Cardiac septum (tissue), 1 donor: ENCODE measurements at places on chromosomes 3 and 15. TPM values are rescaled to one million over a fixed set of nuclear protein-coding genes. Genes with fewer than 3 reads are reported as not detected.

The DCP1A gene
- total RNA-seq, result 17.3 TPM

- no peak for DNase-seq
Measured at GRCh38 chr3:29466442-29466841, 185.6 kb downstream of the RBMS3 start.

- DNase-seq, result no peak
Measured at GRCh38 chr3:72301779-72302178, 516.8 kb upstream of the PROK2 start.

DNA sequence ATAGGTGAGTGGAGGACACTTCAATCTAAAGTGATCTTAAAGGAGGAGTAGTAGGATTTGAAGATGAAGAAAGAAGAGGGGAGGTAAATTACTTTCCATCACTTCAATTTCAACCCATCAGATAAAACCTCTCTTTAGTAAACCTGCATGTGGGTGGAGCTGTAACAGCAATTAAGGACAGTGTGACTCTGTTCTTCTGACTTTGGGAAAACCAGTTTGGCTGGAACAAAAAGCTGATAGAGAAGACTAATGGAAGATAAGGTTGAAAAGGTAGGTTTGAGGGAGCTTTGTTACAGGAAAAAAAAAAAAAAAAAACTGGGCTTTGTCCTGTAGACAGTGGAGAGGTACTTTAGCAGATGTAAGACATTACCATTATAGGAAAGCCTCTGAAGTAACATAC is 4.5 kb upstream of the GSK3B start:
- no peak for DNase-seq

DNA sequence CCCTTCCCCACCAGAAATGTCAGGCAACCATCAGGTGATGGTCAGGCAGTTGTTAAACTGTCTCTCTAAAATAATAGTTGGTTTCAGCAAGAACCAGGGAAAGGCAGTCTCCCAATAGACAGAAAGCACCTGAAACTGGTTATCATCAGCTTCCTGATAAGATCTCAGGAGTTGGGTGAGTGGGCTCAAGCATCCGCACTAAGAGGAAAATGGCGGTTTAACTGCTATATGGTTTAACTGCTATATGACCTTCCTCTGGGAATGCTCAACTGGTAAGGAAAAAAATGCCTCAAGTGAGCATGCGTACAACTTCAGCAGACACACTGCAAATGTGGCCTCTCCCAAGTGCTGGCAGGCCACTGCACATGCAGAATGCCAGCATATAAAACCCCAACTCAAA is 240.8 kb upstream of the CMC1 start:
- DNase-seq, result no peak

GRCh38 chr3:114060906-114061655 is 4.5 kb downstream of the QTRT2 start:
- DNase-seq, result no peak

GRCh38 chr15:80823995-80824394 is 44.8 kb downstream of the CEMIP start:
- DNase-seq, result no peak

The SCN11A gene
- total RNA-seq, result 0.05 TPM

The SLC24A5 gene
- not detected for total RNA-seq

GRCh38 chr15:33735637-33736247 is 232.6 kb upstream of the CHRM5 start:
- no peak for DNase-seq

DNA sequence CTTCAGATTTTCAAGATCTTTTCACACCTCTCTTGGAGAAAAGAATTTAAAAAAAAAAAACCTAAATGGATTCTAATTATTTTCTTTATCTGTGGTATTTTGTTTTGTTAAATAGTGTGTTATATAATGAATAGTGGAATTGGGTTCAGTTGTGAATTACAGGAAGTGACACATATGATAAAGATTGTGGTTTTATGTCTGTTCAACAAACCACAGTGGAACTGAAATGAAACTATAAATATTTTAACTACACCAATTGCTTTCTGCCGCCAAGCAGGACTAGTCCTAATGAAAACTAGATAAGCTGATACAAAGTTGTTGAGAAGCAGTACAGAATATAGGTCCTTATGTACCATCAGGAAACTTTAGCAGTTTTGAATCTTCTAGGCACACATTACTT is 121.6 kb downstream of the UBE2E2 start:
- no peak for DNase-seq

The PLSCR2 gene
- total RNA-seq, result 0.48 TPM

- DNase-seq, result no peak
Measured at GRCh38 chr3:119413603-119414280, 49.7 kb downstream of the TMEM39A start.

The CCDC54 gene
- total RNA-seq, result not detected

The MYRIP gene
- total RNA-seq, result 0.70 TPM

The CCDC191 gene
- total RNA-seq, result 1.2 TPM

- no peak for DNase-seq
Measured at GRCh38 chr3:53147151-53147902, 13.7 kb upstream of the PRKCD start.

DNA sequence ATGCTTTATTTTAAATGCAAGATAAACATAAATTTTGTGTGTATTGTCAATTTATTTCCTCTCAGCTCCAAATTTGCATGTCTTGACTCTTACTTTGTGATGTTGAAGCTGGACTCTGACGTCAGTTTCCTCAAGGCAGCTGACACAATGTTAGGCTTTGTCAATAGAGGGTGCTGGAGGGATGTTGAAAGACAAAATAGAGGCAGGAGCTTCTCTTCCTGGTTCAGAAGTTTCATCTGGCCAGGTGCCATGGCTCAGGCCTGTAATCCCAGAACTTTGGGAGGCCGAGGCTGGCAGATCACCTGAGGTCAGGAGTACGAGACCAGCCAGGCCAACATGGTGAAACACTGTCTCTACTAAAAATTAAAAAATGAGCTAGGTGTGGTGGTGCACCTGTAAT is 408.6 kb downstream of the GBE1 start:
- DNase-seq, result no peak

DNA sequence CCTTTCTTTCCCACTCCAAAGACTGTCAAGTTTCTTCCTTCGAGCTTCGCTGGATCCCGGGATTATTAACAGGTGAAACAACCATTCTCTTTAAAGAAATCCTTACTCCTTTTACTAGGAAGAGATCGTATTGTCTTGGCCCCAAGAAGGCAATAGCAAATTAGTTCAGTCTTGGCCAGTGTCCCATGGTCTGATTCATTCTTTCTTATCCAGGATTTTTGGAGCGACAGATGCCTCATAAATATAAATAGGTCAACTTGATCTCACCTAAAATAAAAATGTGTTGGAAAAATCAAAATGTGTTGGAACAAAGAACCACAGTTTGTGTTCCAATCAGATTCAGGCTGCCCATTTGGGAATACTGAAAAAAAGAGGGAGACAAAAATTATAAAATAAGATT is 140.1 kb upstream of the TMEM108 start:
- DNase-seq, result no peak

The FEZF2 gene
- total RNA-seq, result not detected

DNA sequence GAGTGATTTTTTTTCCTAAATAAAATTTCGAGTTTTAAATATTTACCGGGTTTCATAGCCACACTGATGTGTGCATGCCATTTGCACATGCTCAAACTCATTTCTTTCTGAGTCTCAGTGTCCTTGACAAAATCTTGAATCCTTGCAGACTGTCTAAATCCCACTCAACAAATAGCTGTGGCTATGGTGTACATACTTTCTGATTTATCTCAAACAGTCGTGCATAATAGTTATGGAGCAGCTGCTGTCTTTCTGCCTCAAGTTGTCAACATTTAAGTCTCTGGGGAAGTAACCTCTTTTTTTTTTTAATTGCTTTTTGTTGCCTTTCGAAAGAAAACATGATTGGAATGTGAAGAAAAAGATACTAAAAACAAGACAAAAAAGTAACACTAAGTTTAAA is 52.8 kb upstream of the UTS2B start:
- no peak for DNase-seq

- no peak for DNase-seq
Measured at GRCh38 chr15:97706059-97706458, 254.4 kb upstream of the ARRDC4 start.

DNA sequence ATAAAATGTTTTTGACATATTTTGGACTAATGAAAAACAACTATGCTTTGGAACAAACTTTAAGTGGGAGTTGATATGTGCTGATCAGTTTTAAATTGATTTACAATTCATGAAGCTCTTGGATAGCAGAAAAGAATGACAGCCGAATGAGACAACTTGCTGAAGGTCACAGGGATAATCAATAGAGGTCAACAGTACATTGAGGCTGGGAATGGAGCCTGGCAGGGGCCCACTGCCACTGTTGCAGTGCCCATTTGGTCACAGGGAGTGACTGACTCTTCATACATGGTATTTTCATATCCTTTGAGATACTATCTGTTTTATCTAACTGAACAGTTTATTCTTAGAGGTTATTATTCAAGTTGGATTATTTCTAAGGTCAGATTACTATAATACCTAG is 58.7 kb upstream of the EIF5A2 start:
- no peak for DNase-seq

The ALPK3 gene
- 190 TPM for total RNA-seq

The SERF2 gene
- total RNA-seq, result 943 TPM

DNA sequence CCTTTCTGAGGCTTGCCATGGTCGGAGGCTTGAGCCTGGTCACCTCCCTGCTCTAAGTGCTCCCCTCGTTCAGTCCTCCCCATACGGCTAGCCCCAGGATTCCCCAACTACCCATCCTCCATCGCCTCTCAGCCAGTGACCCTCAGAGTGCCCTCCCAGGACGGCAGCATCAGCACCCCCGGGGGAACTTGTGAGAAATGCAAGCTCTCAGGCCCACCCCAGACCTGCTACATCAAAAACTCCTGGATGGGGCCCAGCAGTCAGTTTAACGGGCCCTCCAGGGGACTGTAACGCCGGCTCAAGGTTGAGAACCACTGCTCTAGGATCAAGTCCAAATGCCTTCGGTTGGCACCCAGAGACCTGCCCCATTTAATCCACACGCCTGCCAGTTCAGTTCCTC is 6.9 kb downstream of the ADAMTS17 start:
- no peak for DNase-seq

The CYP8B1 gene
- not detected for total RNA-seq

The EFL1 gene
- total RNA-seq, result 10.3 TPM

GRCh38 chr3:134959516-134959915 is 164.5 kb downstream of the EPHB1 start:
- no peak for DNase-seq

The SPATA12 gene
- not detected for total RNA-seq

The SIDT1 gene
- total RNA-seq, result 0.89 TPM

DNA sequence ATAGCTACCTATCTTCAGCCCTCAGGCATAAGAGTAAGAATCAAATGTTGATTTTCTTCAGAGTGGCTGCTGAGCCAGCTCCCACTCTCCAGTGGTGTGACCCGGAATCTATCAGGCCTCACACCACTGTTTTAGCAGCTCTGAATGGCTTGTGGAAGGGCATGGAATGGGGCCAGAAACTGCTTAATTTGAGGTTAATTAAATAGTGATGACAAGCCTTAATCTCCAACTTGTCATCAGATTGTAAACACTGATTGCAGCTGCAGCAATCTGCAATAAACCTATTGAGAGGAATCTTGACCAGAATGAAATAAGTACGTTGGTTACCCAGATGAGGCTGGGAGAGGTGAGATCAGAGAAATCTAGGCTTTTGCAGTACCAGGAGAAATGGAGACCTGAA is 317.4 kb downstream of the FHIT start:
- DNase-seq, result no peak

The CIAO2A gene
- total RNA-seq, result 46.9 TPM

DNA sequence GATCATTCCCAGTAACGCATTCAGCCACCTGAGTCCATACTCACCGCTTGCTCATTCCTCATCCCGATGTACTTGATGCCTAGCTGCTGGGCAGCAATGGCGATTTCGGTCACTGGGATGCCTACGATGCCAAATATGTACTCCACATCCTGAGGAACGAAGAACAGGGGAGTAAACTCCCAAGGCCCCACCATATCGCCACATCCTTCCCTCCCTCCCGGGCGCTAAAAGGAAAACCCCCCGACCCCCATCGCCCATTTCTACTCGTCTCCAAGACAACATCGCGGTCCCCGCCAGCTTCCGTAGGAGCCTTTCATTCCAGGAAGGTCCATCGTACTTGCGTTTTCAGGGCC is 347 bp downstream of the HACL1 start:
- DNase-seq, result no peak

- peak; percentile 51 for DNase-seq
Measured at GRCh38 chr3:53702776-53703530, 143.3 kb downstream of the CHDH start.

The ST6GAL1 gene
- total RNA-seq, result 61.8 TPM

GRCh38 chr15:89363133-89363532 is 28.5 kb upstream of the POLG start:
- no peak for DNase-seq

- DNase-seq, result no peak
Measured at GRCh38 chr3:69212411-69213160, 90.2 kb upstream of the LMOD3 start.

DNA sequence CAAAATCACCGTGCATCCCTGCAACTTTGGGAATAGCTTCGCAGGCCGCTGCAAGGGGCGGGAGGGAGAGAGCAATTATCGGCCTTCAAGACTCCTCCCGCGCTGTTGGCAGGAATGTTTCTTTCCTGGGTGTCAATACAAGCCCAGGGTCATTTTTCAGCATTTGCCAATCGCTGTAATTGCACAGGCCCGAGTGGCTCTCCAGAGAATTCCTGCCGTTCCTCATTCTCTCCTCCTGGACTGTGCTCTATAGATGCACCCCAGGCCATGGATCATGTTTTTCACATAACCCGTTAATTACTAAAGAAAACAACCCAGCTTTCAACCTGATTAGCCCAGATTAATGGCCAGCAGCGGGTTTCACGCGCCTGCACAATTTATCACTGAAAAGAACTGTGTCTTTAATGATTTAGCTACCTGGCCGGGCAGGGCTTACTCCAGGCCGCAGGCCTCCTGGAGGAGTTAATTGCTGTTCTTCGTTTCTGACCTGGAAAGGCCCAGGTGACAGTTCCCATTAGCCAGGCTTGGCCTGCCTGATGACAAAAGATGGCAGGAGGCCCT is 144.3 kb downstream of the OPA1 start:
- DNase-seq, result no peak

DNA sequence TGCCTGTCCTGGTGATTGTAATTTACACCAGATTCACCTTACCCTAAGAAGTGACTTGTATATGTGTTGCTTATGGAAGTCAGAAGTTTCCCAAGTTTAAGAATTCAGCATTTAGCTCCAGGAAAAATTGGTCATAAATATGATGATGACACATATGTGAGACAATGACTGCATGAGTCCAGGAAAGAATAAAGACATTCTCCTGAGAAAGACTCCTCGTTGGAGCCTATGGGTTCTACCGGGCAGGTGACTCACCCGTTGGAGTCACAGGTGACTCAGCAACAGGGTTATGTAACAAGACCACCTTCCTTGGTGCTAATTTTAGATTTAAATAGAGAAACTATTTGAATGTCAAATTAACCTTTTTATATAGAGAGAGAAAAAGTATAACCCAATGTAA is 662.4 kb downstream of the FHIT start:
- DNase-seq, result no peak

DNA sequence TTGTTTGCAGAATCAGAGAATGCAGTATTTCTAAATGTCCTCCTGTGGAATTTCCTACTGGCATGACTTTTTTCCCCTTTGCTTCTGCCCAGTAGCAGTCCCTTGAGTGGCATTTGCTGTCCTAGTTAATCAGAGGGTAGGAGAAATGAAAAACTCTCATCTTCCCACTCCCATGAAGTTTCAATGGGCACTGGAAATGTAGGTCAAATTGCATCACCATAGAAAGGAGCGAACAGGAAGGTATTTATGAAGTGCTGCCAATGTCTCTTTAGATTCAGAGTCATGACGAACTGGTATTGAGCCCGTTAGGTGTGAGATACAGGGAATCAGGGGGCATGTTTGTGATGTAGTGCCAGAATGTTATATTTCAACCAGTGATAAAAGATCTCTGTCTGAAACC is 23.2 kb downstream of the ATXN7 start:
- DNase-seq, result no peak

GRCh38 chr15:62769604-62770003 is 272.9 kb upstream of the TPM1 start:
- DNase-seq, result no peak
